ENCODE measurements at places on chromosomes 16 and 17.

- DNase-seq, result no peak
These were observed 15.1 kb downstream of the ASPSCR1 start for GRCh38 chr17:81992306-81993102.

GRCh38 chr16:68985855-68986254 lies 119.6 kb upstream of the HAS3 start:
- no peak for DNase-seq

- no peak for DNase-seq
These were observed 493.2 kb upstream of the ERCC4 start for GRCh38 chr16:13426736-13427135.

- no peak for DNase-seq
These were observed 1.0 kb downstream of the TELO2 start for GRCh38 chr16:1494129-1494640.

DNA sequence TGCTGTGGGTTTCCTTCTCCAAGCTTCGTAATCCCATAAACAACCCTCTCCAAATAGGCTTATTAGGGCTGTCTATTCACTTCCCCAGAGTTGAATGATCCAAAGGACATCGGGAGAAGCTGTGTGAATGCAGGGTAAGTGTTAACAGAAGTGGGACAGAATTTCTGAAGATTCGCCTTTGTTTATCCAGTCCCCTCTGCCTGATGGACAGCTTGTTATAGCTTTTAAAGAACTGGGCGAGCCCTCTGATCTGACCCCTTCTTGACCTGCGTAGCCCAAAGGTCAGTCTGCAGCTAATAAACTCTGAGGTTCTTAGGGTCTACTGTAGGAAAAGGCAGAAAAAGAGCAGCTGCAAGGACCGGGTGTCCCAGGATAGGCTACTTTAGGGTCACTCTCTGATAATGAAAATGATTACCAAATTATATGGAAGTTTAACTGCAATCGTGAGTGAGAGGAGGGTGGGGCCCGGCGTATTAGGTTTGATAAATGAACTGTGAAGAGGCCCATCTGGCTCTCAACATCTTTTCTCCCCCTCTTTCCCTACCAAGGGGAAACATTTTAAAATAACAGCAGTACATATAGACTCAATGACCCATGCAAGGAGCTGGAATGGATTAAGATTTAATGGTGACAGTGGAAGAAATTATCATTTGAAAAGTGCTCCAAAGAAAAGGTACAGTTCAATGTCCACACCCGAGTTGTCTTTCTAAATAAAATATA lies 233.4 kb downstream of the FTO start:
- no peak for DNase-seq

DNA sequence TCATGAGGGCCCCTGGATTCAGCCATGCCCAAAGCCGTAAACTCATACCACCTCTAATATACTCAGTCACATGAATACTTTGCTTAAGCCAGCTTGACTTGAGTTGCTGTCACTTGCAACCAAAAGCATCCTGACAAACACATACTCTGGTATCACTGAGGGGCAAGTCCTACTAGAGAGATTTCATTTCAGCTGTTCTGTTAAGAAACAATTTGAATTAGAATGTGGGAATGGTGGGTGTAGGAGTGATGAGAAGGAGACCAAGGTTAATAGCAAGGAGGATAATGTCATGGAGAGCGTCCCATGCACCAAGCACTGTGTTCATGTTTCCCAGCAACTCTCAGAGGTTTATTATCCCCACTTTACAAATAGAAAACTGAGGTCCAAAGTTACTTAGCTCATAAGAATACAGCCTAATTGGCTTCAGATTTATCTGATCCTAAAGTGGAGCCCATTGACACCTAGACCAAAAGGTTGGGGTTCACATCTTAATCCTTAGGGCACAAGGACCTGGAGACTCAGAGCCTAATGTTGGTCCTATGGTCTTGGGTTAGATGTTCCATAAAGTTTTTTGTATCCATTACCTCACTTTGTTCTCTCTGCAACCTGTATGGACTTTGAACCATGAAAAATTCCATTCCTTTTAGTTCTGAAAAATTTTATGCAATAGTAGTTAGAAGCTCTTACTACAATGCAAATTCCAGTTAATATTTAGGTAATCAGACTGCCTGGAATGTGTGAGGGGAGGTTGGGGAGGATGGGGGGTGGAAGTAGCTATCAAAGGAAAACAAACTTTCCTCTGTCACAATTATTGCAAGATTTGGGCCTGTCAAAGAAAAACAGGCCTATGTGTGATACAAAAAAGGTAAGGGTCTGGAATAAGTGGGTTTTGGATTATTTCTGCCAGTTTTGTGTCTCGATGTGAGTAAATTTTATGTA lies 105.9 kb downstream of the IRX3 start:
- no peak for DNase-seq

GRCh38 chr17:2058586-2059546 lies 4.0 kb downstream of the HIC1 start:
- DNase-seq, result no peak

DNA sequence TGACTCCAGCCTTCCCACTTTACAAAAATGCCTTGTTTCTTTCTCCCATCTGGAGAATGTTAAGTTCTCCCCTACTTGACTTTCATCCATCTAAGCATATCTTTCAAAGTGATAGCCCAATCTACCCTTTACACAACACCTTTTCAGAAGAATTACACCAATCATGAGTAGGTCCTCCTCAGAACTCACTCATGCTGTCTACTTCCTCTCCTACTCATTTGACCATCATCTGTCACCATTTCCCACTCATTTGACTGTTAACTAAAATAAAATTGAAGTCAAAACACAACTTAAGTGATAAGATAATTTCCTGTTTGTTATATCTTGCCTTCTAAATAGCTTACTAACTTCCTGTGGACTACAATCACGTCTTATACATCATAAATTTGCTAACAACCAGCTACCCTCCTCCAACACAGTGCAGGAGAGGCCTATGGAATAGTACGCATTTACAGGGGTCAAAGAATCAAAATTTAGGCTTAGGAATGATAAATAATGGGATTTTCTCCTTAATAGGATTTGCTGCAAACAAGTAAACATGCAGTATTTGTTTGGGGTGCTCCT lies 16.1 kb downstream of the KCNJ16 start:
- no peak for DNase-seq

DNA sequence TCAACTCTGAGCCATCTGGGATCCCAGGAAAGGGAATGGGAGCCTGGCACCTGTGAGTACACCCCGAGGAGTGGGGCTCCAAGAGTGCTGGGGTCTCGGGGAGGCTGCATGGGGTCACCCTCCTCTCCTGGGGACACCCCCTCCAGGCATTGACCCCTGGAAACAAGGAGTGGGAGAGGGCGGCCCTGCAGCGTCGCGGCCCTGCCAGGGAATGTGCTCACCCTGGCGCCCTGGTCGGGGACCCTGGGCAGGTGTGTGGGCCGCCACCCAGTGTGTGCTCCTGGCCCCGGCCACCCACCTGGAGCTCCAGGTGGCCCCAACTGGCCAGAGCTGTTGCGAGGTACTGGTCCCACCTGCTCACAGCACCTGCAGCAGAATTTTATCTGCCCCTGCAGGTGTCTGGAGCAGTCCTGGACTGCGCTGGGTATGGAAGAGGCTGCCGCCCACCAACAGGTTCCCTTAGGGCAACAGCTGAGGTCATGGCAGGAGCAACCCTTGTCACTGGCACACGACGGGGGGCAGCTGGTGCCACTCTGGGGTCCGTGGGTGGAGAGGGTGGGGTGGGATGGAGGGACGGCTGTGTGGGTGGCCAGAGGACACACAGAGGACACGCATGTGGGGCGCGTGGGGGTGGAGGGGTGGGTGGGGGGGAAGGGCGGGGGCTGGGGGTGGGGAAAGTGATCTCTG lies 5.4 kb upstream of the PABPN1L start:
- no peak for DNase-seq

DNA sequence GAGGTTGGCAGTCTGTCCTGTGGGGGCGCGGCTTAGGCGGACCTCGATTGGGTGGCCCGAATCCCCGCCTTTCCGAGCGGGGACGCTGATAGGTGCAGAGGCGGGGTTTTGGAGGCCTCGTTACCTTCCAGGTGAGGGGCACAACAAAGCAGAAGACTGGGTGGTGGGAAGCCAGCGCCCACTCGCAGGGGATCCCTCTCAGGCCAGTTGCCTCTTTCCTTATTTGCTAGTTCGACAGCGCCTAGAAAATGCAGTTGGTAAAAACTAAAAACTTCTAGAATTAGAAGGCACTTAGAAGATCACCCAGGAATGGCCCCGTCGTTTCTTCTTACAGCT lies 730 bp downstream of the KAT7 start:
- DNase-seq, result no peak

DNA sequence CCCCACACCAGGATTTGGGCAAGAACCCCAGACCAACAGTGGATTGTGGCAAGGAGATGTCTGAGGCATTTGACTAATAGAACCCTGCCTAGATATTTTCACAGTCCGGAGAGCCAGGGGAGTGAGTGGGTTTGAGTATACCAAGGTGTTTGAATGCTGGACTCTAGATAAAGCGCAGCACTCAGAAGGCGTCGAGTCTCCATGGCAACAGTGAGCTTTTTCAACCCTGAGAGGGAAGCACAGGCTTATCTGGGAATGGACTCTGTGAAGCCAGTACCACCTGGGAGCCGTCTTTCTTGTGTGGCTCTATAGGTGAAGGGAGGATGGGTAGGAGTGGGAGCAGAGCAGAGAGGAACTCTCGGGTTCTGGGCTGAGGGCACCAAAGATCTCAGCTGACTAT lies 147.0 kb downstream of the SHISA6 start:
- DNase-seq, result no peak

DNA sequence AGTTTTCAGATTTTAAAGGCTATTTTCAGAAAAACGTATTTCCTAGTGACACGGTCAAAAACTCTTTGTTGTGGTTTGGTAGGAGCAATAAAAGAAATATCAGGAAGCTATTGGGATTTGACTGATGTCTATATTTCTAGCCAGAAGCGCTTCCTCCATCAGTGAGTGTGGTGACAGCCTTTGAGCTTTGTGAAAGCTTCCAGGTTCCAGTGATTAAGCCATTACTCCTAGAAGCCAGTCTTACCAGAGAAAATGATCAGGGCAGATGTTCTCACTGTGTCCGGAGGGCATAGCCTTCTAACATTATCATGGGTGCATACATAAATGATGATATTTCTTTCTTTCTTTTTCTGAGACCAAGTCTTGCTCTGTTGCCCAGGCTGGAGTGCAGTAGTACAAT lies 39.6 kb downstream of the MAP2K6 start:
- DNase-seq, result no peak

DNA sequence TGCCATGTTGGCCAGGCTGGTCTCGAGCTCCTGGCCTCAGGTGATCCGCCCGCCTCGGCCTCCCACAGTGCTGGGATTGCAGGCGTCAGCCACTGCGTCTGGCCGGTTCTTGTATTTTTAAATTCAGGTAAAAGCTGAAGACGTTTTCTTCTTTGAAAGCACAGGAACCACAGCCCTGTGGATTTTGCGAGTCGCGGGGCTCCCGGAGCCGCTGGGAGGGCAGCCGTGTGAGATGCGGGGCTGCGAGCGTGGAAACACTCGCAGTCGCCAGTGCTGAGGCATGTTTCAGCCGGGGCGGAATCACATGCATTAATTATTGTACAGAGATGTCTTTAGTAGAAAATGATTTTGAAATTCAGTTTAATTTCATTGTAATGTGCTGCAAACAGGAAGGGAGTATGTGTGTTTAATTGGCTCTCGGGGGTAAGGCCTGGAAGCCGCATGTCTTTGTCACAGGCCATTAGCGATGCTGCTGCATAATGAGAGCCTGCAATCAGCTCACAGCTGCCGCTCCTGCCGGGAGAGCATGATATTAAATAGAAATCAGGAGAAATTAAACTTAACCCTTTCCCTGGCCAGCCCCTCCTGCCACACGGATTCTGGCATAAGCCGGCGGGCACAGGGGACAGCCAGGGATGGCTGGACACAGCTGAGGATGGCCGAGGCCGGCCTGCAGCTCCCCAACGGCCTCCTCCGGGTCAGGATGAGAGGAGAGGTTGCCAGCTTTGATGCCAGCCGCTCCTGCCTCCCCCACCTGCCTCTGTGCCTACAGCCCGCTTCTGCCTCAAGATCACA lies 35.4 kb upstream of the CDH15 start:
- DNase-seq, result no peak

- no peak for DNase-seq
These were observed 33.4 kb downstream of the CDK5R1 start for GRCh38 chr17:32520104-32520701.

DNA sequence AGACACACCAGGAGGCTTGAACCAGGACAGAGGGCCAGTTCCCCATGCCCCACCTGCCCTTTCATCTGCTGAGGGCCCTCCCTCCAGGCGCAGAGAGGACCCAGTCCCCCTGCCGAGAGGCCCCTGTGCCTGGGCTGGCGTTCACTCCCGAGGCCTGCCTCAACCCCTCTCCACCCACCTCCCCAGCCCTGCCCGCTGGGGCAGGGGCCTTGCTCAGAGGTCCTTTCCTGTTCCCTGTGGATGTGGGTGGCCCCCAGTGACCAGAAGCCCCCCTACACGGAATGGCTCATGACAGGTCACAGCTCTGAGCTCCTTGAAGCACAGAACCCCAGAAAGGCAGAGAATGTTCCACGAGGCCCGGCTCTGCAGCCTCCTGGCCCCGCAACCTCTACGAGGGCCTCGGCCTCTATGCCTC lies 6.7 kb downstream of the TMC6 start:
- DNase-seq, result no peak

DNA sequence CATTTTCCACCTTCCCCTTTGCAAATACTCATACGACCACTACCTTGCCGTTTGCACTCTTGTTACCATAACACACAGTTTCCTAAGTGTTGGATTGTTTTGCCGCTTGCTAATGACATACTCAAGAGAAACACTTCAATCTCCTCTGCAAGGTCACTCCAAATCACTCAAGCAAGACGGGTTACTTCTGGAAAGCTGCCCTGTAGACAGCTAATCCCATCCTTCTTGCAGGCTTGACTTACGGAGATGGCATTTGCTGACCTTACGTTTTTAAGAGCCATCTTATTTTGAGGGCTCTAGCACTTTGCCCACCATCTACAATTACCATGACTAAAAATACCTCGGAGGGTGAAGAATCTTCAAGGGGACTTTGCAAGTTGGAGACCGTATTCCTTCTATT lies 46.2 kb downstream of the MYH3 start:
- DNase-seq, result no peak

- no peak for DNase-seq
These were observed 12.1 kb upstream of the FOXF1 start for GRCh38 chr16:86498155-86498670.

DNA sequence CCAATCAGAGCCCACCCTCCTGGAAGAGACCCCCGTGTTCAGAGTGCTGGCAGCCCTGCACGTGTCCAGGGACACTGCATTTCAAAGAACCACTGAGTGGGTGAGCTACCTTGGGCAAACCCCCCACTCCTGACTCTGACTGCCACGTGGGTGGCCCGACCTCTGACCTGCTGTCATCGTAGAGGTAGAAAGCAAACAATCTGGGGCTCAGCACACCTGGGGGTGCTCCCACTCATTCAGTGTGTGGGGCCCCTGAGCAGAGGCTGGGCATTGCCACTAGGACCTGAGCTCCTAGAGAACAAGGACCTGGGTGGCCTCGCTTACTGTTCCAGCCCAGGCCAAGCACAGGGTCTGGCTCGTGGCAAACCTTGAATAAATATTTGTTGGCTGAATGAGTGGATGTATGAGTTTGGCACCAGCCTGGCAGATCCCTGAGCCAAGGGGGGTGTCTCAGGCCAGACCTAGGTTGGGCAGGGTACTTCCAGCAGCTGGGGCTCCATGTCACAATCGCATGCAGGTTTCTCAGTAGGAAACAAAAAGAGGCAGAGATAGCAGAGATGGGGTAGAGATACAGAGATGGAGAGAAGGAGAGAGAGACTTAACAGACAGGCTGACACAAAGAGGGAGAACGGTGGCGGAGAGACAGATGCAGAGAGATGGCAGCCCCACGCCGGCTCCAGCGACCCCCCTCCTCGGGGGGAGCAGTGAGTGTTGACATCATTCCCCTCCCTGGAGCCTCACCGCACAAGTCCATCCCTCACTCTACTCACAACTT lies 5.4 kb upstream of the DRC7 start:
- no peak for DNase-seq

All from stimulated activated CD4-positive, alpha-beta T cell treated with anti-CD3 and anti-CD28 coated beads, Interleukin-1b, Interleukin-23, amount 100 ng/mL, for 24 hours (primary cell).